ENCODE measurements at places on chromosomes 3 and 15.

DNA sequence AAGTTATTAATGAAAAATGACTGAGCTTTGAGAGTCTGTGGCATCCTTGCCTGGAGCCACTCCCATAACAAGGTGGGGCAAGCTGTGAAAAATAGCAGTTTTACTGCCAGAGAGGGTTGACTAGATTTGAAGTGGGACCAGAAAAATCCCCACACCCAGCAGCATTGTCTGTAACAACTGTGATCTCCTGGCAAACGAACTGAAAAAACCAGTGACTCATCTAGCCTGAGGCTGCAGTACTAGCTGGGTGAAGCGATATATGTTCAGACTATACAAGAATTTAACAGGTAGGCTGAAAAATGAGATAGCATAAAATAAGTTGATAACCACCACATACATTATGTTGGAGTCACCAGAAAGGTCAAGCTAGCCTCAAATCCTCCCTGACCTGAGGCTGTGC, 64.0 kb downstream of the DPH6 start:
- DNase-seq = no peak

- no peak for DNase-seq
These were observed 159.6 kb upstream of the GADL1 start for GRCh38 chr3:31054032-31054431.

- DNase-seq = no peak
These were observed 13.6 kb upstream of the CCDC13 start for GRCh38 chr3:42786631-42787030.

- DNase-seq = no peak
These were observed 26.7 kb downstream of the C3orf20 start for GRCh38 chr3:14701676-14702075.
